Tongue (tissue), 3 donors: ENCODE measurements at places on chromosomes 2 and 18. TPM values are rescaled to one million over a fixed set of nuclear protein-coding genes. Genes with fewer than 3 reads are reported as not detected.
A peak's percentile ranks its signal among the peaks of the same experiment; 100 is the strongest.

DNA sequence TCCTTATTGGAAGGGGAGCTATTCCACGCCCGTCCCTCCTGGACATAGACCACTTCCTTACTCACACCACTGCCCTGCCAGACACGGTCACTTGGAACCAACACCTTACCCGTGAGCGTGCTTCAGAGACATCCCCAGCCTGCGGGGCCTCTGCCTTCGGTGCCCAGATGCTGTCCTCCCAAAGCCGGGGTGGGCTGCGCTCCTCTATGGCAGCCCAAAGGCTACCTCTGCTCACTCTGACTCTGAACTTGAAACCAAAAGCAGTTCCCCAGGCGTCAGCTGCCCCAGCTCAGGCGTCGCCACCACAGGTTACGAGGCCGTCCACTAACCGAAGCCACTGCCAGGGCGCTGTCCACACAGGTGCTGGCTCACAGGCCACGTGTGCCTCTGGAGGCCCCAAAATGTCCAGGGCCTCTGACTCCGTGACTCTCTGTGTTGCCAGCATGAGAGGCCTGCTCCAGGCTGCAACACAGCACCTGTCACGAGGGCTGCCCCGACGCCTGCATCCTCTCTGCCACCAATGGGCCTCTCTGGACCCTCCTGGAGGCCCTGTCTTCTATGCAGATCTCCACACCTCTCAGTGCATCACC lies 23.8 kb downstream of the HDAC4 start:
- no peak for DNase-seq

DNA sequence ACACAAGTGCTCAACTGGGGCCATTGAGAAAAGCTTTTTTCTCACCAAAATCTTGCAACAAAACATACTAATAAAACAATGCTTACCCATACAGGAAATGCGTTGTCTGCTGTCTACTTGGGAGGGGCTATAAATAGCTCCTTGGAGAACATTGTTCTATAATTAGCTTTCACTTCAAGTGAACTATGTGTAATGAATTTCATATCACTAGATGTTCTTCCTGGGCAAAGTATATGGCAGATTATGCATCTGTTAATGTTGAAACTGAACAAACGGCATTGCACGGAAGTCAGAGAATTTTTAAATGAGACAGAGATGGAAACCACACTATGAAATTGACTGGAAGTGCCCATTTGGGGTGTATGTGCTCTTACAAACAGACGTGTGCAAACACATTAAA lies 6.4 kb upstream of the NPAS2 start:
- DNase-seq = no peak

GRCh38 chr2:171958475-171958874 lies 36.2 kb downstream of the HAT1 start:
- DNase-seq = no peak

- no peak for DNase-seq
Measured at GRCh38 chr2:130826419-130826818, 10.3 kb upstream of the ARHGEF4 start.

GRCh38 chr2:72037261-72037666 lies 110.4 kb downstream of the CYP26B1 start:
- no peak for DNase-seq

DNA sequence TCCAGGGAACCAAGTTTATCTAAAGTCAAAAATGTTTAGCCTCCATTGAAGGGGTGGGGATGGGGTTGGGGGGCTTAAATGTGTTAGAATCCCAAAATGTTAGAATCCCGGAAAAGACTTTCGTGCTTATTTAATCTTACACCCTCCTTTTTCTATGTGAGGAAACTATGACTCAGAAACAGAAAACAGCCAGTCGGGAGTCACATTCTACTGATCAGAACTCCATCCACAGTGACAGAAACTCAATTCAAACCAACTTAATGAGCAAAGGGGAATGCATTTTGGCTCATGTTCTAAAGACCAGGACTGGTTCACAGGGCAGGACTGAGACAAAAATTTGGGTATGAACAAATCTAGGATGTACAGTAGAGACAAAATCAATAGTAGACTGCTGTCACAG lies 31.9 kb upstream of the AFTPH start:
- DNase-seq = no peak

DNA sequence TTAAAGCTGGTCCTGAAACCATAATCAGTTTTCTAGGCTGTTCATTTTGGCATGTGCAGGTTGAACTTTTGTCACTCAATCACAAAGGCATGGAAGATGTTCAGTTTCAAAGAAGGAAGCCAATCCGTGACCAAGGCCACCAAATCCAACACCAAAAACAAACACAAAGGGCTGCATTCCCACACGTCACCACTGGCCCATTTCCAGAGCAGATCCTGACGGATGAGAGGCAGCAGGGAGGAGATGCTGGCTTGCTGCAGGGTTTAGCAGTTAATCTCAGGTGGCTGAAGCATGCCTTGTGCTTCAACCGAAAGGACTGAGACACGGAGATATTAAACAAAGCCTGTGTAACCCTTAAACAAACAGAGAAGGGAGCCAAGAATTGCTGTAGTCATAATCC lies 191.9 kb upstream of the CTAGE1 start:
- DNase-seq = peak; percentile 61

- DNase-seq = no peak
Measured at GRCh38 chr2:47888581-47889280, 17.6 kb downstream of the FBXO11 start.

DNA sequence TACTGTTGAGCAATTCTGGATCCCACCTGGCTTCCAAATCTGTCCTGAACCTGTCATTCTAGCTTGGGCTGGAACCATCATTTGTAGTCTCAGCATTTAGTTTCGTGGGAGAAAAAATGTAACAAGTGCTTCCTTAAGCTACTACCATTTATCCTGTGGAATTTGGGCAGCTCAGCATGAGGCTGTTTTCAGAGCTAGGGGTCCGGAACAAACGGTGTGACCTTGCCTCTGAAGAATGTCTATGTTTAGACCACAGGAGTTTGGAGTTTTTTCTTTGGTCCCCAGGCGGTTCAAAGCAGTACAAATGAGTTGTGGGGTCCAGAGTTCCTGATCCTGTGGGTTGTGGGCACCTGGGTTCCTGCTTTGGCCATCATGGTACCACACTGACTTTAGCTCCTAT lies 59.1 kb upstream of the TMEM178A start:
- no peak for DNase-seq

GRCh38 chr18:80192653-80193385 lies 54.5 kb downstream of the PARD6G start:
- no peak for DNase-seq

DNA sequence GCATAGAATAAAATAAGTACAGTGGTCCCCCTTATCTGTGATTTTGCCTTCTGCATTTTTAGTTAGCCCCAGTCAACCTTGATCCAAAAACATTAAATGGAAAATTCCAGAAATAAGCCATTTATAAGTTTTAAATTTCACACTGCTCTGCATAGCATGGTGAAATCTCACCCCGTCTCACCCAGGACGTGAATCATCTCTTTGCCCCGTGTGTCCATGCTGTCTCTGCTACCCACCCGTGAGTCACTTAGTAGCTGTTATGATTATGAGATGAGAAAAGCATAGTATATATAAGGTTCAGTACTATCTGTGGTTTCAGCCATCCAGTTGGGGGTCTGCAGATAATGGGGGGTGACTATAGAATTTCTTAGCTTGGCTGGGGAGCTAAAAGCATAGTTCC lies 67.3 kb downstream of the RHBDD1 start:
- DNase-seq = no peak

PTH2R gene
- 0.31 TPM for total RNA-seq

PIEZO2 gene
- total RNA-seq = 27.7 TPM

TMBIM1 gene
- total RNA-seq = 152 TPM

COL4A4 gene
- 4.9 TPM for total RNA-seq

CD8B gene
- total RNA-seq = 1.0 TPM
